Activated CD4-positive, alpha-beta memory T cell treated with anti-CD3 and anti-CD28 coated beads, Interleukin-2, amount 10 ng/mL, durations not matched to agents 7 days and 5 days (primary cell): ENCODE measurements at places on chromosomes 4 and X. TPM values are rescaled to one million over a fixed set of nuclear protein-coding genes. Genes with fewer than 3 reads are reported as not detected.

The RAB40AL gene
- 0.23 TPM for total RNA-seq

- no peak for DNase-seq
These were observed 72.0 kb downstream of the PRPS1 start for GRCh38 chrX:107700317-107700774.

The PPEF2 gene
- 0.15 TPM for total RNA-seq

DNA sequence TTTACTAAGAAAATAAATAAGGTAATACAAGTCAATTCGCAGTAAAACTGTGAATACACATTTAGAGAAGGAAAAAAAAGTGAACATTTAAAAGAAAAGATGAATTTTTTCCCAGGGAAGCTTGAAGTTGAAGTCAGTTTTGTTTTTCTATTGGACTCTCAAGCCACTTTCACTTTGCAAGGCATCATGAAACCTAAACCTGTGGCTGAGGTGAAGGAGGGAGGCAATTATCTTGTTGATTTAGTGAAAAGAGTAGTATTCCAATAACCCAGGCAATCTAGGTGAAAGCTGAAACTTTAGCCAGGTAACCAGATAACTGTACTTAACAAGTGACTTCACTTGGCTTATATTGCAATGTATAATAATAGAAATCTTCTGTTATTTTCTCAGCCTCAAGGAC, 138.6 kb downstream of the HDX start:
- DNase-seq, result no peak

The DAPP1 gene
- total RNA-seq, result 35.8 TPM

The IRF2 gene
- 77.2 TPM for total RNA-seq

DNA sequence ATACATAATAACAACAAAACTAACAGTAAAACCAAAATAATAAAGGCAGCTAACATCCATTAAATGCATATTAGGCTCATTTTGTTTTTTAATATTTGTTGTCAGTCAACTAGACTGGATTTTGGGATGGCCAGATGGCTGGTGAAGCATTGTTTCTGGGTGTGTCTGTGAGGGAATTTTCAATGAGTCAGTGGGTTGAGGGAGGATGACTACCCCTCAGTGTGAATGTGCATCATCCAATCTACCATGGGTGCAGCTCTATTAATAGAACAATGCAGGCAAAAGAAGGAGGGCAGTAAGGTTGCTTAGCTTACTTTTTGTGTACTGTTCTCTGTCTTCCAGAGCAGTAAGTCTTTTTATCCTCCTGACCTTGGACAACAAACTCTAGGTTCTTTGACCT, 484.2 kb upstream of the HS3ST1 start:
- no peak for DNase-seq

The KDR gene
- not detected for total RNA-seq
